ENCODE measurements at places on chromosomes 3 and 15. TPM values are rescaled to one million over a fixed set of nuclear protein-coding genes. Genes with fewer than 3 reads are reported as not detected.

DNA sequence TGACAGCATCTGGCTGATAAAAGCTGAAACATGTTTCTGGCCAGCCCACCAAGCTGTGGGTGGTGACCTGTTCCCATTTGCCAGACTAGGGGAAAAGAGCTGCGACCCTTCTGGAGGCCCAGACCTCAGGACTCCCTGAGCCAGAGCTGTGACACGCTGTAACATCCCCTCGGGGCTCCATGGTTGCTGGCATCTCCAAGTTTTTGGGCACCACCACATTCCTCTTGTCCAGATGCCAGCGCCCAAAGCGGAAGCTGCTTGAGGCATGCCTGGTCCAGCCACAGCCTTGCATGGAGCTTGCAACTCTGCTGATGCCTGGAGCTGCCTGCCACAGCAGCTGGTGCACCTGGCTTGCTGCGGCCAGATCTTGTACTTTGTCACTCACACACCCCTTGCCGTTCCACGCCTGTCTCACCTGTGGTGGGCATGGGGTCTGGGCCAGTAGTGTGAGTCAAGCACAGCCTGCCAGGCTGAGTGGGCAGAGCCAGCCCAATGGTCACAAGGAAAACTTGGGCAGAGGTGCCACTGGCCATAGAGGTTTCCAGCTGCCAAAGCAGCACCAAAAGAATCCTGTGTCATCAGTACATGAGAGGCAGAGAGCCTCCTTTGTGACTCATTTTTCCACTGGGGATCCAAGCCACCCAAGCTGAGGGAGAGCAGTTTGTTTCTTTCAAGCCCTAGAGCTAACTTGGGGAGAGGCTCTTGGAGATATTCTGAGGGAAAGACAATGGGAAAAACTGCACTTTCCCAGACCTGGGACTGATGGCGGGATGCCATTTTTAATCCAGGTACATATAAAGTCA, 45.7 kb upstream of the PTX3 start:
- no peaks in the 10 kb centered on the region for H3K36me3 ChIP-seq
- no peaks in the 10 kb centered on the region for H3K27me3 ChIP-seq
- H3K4me1 ChIP-seq = no peaks in the 10 kb centered on the region
- no peak overlapping the region for H3K4me3 ChIP-seq

GRCh38 chr15:95698230-95698629, 632.3 kb upstream of the NR2F2 start:
- no peak overlapping the region for H3K27ac ChIP-seq
- H3K4me3 ChIP-seq = no peak overlapping the region
- no peak for DNase-seq
- H3K4me1 ChIP-seq = no peaks in the 10 kb centered on the region

- H3K4me3 ChIP-seq = peak overlapping the region; percentile 32
- no peaks in the 10 kb centered on the region for H3K27me3 ChIP-seq
- peaks cover 3% of the 10 kb centered on the region for H3K4me1 ChIP-seq
- H3K36me3 ChIP-seq = no peaks in the 10 kb centered on the region
Measured at GRCh38 chr3:194058189-194058571, 77.8 kb upstream of the HES1 start.

DNA sequence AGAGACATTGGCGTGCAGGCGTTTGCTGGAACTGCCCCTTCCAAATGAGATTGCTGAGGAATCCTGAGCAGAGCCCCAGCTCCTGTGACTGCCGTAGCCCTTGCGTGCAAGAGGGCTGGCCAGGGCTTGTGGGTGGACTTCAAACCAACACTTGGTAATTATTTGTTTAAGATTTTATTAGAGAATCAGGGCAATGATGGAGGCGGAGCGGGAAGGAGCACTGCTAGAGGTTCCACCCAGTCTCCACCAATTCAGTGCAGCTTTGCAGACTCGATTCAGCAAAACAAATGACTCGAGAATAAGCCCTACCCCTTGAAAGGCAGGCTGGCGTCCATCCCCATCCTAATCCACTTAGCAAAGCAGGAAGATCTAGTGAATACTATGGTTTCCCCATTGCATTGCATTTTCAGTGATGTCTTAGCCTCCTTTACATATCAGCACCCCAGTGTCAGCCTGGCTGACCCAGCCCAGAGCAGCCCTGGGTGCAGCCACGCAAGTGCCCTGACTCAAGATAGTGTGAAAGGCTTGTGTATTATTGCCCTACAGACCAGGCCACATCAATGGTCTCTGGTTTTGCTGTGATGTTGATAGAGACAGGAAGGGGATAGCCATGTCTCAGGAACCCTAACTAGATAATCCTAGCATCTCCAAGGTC, 26.0 kb downstream of the GLDN start:
- no peak for DNase-seq
- H3K36me3 ChIP-seq = no peaks in the 10 kb centered on the region
- no peaks in the 10 kb centered on the region for H3K4me1 ChIP-seq
- no peaks in the 10 kb centered on the region for H3K27me3 ChIP-seq
- H3K4me3 ChIP-seq = no peak overlapping the region
- no peak overlapping the region for H3K27ac ChIP-seq

DNA sequence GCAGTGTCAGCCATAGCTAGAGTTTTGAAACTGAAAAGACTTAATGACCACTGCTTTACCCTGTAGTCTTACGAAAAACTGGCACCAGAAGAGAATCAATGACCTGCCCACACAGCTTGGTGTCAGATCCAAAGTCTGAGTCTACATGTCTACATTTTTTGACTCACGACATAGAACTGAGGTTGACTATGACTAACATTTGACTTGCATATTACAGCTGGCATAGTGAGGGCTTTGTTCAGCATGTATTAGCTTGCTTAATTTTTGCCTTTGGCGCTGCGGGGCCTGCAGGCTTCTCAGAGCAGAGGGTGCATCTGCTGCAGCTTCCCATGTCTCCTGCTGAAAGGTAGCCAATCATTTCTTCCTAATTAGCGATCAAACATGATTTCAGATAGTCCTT, 167.0 kb downstream of the EBLN2 start:
- H3K27me3 ChIP-seq = no peaks in the 10 kb centered on the region
- no peaks in the 10 kb centered on the region for H3K36me3 ChIP-seq
- no peak overlapping the region for H3K4me3 ChIP-seq
- H3K4me1 ChIP-seq = no peaks in the 10 kb centered on the region

The MME gene
- total RNA-seq = 21.2 TPM

GRCh38 chr3:112247900-112248299, 46.1 kb downstream of the SLC9C1 start:
- no peaks in the 10 kb centered on the region for H3K27me3 ChIP-seq
- no peaks in the 10 kb centered on the region for H3K4me1 ChIP-seq
- no peak overlapping the region for H3K4me3 ChIP-seq
- no peak for DNase-seq

DNA sequence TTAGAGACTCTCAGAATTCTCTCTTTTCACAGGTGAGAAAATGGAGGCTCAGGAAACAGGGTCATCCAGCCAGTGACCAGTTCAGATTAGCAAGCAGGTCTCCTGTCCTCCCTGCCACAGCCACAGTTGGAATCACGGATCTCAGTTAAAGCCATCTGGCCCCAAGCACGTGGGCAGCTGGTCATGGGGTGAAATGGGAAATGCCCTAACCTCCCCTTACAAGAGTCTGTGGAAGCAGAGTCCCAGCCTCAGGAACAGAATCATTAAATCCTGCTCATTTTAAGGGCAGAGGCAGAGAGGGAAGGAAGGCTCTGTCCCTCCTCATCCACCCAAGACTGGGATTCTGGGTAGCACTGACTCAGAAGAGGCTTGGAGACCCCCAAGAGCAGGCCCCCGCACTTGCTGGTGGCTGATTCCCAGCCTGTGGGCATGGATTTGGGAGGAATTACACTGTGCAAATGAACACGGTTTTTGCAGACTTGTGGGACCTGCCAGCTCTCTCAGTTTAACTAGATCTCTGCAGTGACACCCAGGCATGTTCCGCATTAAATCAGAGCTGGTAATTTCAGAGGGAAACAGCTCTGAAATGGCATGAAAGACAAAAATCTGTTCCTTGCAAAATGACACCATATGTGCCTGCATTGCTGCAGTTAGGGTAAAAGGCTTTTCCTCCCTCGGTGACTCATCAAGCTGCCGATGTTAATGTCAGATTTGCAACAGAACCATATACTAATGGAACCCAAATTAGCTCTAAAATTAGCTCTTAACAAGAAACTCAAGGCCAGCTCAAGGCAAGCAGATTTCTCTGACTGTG, 89.0 kb downstream of the BDH1 start:
- no peaks in the 10 kb centered on the region for H3K36me3 ChIP-seq
- H3K4me3 ChIP-seq = no peak overlapping the region
- H3K4me1 ChIP-seq = no peaks in the 10 kb centered on the region
- no peak overlapping the region for H3K27ac ChIP-seq

DNA sequence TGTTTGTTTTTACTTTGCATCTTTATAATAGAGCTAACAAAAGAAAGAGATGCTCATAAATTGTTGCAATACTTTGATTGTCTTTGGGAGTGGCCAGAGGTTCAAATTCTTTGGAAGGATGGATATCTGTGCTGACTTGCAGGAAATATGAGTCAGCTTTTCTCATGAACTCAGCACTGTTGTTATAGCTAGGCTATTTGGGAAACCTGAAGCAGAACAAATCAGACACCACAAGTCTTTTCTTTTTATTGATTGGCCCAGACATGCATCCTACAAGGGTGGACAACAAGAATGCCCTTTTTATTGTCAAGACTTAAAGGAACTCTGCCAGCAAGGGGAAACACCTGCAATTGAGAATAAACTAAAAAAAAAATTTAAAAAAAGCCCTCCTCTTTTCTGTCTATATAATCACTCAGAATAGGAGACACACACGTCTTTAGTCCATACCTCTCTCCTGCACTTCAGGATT, 4.6 kb upstream of the DENND4A start:
- H3K36me3 ChIP-seq = no peaks in the 10 kb centered on the region
- no peak overlapping the region for H3K4me3 ChIP-seq
- H3K4me1 ChIP-seq = peaks cover 3% of the 10 kb centered on the region
- H3K27ac ChIP-seq = no peak overlapping the region
- H3K27me3 ChIP-seq = no peaks in the 10 kb centered on the region

DNA sequence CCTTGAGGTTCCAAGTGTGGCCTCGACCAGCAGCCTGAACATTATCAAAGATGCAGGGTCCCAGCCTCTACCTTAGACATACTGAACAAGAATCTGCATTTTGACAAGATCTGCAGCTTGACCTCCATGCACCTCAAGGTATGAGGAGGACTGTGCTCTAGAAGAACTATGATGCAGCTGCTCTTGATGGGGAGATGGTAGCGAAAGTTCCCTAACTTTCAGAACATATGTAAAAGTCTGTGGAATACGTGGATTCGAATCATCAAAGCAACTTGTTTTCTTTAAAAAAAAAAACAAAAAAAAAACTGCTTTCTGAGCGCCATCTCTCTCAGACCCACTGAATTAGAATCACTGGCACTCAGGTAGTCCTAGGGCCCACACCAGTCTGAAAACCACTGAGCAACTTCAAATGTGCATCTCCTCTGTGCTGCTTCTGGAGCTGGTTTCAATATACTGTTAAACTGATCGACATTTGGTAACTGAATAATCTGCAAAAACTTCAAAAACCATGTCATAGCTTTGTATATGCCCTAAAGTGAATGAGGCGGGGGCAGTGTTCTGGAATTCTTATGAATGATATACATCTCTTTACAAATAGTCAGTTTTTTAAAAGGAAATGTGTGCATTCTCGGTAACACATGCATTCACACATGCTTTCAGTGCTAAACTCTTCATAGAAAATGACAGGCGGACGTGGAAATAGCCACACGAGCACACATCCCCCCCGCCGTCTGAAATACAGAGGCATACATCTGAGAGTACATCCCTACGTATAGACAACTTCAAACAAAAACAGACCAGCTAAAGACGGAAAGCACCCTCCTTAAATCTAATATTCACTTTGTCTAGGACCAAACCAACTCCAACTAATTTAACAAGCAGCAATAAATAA, 128.8 kb downstream of the FOXP1 start:
- H3K4me3 ChIP-seq = peak overlapping the region; percentile 4
- DNase-seq = no peak
- peak overlapping the region; percentile 87 for H3K27ac ChIP-seq
- no peaks in the 10 kb centered on the region for H3K27me3 ChIP-seq

- no peak overlapping the region for H3K4me3 ChIP-seq
- peaks cover 18% of the 10 kb centered on the region for H3K4me1 ChIP-seq
- DNase-seq = no peak
- peaks cover 34% of the 10 kb centered on the region for H3K36me3 ChIP-seq
Measured at GRCh38 chr15:51936105-51936478, 35.5 kb downstream of the LEO1 start.

DNA sequence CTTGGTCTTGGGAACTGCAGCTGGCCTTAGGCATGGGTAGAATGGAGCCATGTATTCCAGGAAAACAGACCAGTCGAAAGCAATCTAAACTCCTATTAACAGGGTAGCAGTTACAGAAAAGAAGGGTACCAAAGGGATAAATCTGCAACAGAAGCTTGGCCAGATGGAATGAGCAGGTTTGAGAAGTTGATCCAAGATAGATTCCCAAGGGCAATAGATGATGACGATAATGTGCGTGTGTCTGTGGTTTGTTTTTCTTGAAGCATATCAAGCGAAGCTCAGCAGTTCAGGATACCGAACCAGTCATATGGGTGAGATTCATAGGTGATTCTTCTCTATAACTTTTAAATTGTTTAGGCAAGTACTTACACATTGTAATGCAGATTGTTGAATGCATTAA, 203.8 kb upstream of the SEMA6D start:
- H3K27ac ChIP-seq = no peak overlapping the region
- H3K4me1 ChIP-seq = no peaks in the 10 kb centered on the region
- no peak overlapping the region for H3K4me3 ChIP-seq

GRCh38 chr3:16419640-16420241, 93.8 kb downstream of the RFTN1 start:
- H3K4me3 ChIP-seq = no peak overlapping the region
- no peak for DNase-seq
- no peaks in the 10 kb centered on the region for H3K27me3 ChIP-seq
- no peaks in the 10 kb centered on the region for H3K4me1 ChIP-seq

DNA sequence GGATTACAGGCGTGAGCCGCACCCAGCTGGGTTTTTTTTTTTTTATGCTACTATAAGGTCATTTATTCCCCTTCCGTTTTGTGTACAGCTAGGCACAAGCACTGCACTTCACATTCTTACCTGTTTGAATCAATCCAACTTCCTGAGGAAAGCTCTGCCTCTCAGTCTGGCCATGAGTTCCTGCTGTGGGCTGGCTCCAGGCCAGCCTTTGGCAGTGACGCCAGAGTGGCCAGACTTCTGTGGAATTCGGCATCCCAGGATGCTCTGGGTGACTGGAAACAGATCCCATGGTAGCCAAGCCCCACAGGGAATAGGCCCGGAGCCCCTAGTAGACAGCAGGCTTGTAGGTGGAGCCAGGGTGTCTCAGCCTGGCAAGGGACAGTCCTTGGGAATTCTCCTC, 21.5 kb upstream of the TIMP4 start:
- no peaks in the 10 kb centered on the region for H3K36me3 ChIP-seq
- H3K4me1 ChIP-seq = peaks cover 19% of the 10 kb centered on the region
- H3K27me3 ChIP-seq = no peaks in the 10 kb centered on the region
- DNase-seq = no peak
- H3K4me3 ChIP-seq = no peak overlapping the region
